Activated effector memory CD4-positive, alpha-beta T cell treated with Interleukin-2 at 50 U/mL for 16 hours (primary cell): ENCODE measurements at places on chromosomes 7 and 10.

GRCh38 chr7:70415179-70415972 is 716.6 kb upstream of the GALNT17 start:
- DNase-seq: no peak

GRCh38 chr7:8136051-8136730 is 125.8 kb downstream of the ICA1 start:
- DNase-seq: no peak

- no peak for DNase-seq
Observed at GRCh38 chr10:113985297-113985844, 58.3 kb upstream of the ADRB1 start.

GRCh38 chr10:127293640-127294039 is 97.2 kb upstream of the INSYN2A start:
- DNase-seq: peak; percentile 14

GRCh38 chr7:80444811-80445210 is 67.1 kb downstream of the GNAT3 start:
- no peak for DNase-seq

DNA sequence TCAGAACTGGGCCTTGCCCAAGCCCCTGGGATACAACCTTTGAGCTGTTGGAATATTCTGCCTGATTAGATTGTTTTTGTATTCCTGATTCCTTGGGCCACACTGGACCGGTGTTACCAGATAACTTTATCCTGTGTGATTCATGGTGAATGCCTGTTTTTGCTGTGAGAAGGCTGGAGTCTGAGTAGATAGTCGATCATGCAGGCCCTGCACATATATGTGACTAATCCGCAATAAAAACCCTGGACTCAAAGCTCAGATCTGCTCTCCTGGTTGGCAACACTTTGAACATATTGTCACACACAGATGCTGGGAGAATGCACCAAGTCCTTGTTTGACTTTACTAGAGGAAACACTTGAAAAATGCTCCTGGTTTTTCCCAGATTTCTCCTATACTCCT is 183.9 kb upstream of the MBL2 start:
- DNase-seq: no peak

GRCh38 chr10:120095875-120096274 is 203.3 kb downstream of the SEC23IP start:
- DNase-seq: no peak

DNA sequence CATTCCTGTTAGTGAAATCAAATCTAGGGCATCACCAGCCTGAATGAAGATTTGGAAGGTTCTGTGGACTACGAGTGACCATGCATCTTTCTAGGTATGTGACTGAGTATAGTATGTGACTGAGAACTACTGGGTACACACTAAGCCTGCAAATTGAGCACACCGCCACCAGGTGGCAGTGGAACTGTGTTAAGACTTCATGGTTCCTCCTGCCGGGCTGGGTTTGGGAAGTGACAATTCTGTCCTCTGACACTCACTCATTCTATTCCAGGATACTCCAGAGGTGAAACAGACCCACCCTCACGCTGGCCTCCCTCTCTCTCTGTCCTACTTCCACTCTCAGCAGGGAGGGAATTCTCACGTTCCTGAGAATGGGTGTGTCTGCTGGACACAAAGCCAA is 84.0 kb upstream of the TMEM248 start:
- DNase-seq: no peak

- DNase-seq: no peak
Observed at GRCh38 chr7:130593033-130593432, 75.5 kb downstream of the COPG2 start.

GRCh38 chr7:141013345-141013715 is 1.4 kb downstream of the MRPS33 start:
- no peak for DNase-seq

DNA sequence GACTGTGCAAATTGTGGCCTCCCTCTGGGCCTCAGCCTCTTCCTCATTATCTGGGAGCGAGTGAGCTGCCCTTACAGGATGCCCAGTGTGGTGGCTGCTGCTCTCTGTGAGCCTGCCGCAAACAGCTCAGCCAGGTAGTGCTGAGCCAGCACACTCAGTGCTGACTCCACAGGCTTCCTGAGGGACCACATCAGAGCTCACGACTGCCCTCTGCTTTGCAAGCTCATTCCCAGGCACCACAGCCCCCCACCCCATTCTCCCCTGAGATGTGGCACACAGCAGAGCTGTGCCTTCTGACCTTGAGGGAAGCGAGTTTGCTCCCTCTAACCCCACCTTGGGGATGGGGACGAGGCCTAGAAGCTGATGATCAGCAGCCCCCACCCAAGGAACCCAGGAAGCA is 230.5 kb upstream of the PPP2R2D start:
- DNase-seq: no peak

DNA sequence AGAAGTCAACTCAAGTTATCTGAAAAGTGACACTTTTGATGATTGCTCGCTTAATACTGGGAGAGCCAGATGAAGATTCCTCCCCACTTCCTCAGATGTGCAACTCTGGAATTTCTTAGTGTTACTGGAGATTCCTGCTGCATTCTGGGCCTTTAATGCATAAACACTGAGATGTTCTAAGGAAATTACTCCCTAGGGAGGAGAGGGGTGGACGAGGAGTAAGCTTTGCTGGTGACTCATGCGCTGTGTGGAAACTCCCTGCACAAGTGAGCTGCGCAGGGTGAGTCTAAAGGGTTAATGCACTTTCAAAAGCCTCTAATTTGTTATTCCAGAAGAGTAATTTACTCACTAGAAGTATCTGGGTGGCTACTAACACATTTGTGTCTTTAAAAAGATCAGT is 46.3 kb downstream of the EGFR start:
- DNase-seq: no peak

- no peak for DNase-seq
Observed at GRCh38 chr7:28293527-28293835, 112.9 kb upstream of the JAZF1 start.

DNA sequence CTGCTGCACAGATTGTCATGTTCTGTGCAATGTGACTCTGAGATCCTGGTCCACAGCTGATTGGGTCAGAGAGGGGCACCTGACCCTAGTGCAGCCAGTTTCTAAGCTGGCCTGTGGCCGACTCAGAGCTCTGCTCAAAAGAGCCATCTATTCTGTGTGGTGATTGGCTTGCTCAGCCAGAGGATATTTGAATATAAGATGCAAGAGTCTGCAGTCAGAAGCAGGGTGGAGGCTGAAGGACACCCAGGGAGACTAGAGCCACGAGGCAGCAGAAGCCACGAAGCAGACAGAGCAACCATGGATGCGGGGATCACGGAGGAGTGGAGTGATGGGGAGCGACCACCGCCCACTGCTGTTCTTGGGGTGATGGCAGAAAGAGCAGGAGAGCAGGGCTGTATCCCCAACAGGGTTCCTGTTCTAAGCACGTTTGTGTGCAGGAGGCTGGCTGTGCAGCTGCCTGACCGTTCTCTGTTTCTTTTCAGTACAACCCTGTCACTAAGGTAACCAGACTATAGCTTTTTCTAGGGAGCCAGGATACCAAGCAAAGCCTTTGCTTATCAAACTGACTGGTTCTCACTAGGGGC is 19.5 kb upstream of the RHEB start:
- no peak for DNase-seq

GRCh38 chr10:13658264-13658663 is 71.5 kb downstream of the PRPF18 start:
- DNase-seq: no peak

DNA sequence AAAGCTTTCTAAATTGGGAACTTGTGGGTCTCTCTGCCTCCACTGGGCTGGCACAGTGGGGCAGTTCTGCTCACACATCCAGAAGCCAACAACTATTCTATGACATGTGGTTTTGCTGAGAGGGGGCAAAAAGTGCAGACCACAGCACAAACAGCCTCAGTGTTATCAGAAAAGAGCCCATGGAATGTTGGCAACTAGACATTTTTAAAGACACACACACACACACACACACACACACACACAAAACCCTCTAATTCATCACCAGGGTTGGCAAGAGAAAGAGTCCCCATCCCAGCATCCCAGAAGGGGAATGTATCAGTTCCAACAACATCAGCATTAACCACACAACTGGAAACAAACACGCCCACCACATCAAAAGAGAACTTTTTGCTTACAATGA is 117.1 kb downstream of the FGFR2 start:
- no peak for DNase-seq

DNA sequence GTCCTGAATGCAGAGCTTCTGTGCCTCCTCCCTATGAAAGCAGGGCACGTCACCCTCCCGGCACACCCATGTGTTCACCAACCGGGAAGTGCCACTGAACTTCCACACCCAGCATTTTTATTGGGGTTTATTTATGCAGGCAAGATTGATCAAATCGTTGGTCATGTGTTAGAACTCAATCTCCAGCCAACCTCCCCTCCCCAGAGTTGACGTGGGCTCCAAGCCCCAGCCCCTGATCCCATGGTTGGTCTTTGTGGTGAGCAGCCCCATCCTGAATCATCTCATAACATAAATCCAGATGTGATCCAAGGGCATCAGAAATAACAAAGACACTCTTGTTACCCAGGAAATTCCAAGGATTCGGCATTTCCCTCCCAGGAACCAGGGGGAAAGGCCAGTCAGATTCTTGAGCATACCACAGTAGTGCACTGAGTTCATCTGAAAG is 151.2 kb downstream of the TPST1 start:
- DNase-seq: no peak

DNA sequence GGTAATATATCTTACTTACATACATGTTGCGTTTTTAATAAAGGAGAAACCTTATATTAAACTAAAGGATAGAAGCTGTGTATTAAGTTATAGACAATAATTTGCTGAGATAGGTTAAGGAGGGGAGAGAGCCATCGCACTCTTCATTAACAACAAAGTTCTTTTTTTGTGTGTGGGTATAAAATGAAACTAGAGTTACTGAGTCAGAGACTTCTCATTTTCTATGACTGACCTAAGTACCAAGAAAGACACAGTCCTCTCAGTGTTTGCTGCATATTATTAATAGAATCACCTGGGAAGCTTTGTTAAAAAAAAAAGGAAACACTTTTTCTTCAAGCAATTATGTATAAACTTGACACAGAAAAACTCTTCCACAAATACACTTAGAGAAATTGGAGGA is 31.4 kb downstream of the FEZF1 start:
- no peak for DNase-seq

- DNase-seq: no peak
Observed at GRCh38 chr10:125984865-125985495, 88.6 kb downstream of the FANK1 start.

DNA sequence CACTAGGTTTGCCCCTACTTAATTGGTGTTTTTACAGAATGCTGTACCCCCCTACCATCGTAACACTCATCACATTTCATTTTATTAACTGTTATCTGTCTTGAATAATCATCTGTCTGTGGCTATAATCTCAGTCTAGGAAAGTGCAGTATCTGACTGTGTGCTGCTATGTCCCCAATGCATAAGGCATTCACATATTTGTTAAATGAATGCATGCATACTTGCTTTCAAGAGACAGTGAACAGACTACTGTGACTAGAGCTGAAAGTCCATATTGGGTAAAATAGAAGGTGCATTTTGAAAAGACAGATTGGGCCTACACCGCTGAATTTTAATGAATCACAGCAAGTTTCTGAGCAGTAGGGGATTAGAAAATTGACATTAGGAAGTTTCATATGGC is 112.3 kb downstream of the ARHGAP12 start:
- DNase-seq: no peak

- no peak for DNase-seq
Observed at GRCh38 chr7:150361807-150362621, 6.6 kb upstream of the REPIN1 start.

DNA sequence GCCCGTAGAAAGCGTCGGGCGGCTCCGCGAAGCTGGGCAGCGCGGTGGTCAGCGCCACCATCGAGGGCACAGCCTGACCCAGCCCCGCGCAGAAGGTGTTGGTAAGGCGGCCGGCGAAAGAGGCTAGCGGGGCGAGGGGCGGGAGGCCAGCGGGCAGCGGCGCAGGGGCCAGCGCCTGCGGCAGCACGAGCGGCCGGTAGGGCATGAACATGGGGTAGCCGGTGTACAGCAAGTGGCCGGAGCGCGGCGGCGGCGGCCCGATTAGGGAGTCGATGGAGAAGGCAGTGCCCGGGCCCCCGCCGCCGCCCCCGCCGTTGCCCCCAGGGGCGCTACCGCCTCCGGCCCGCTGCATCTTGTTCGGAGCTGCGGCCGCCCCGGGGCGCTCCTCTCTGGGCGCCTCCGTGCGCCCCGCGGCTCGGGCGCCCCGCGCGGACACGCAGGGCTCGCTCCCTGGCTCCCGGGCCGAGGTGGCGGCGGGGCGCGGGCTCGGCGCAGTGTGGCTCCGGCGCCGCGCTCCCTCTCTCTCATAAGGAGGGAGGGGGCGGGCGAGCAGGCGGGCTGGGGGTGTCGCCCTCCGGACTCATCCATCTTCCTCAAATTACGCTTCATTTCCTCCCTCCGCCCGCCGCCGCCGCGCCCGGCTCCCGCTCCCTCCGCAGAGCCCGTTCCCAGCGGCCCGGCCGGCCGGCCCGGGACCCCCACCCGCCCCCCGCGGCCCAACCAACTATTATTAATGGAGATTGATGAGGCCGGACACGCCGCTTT is at the start of gene GBX1:
Gene GBX1, minus strand, starts transcription at position 498 of the 765 bp plus-strand sequence. Its CDS starts 146 bp downstream, at position 352.
- DNase-seq: no peak

- DNase-seq: no peak
Observed at GRCh38 chr7:108000875-108001763, 1.8 kb downstream of the LAMB1 start.

- no peak for DNase-seq
Observed at GRCh38 chr7:129784437-129784782, 168.3 kb downstream of the UBE2H start.
